Naive thymus-derived CD8-positive, alpha-beta T cell (primary cell): ENCODE measurements at places on chromosomes 3 and 15. TPM values are rescaled to one million over a fixed set of nuclear protein-coding genes. Genes with fewer than 3 reads are reported as not detected.

The PLIN1 gene
- total RNA-seq: 2.2 TPM

The RETNLB gene
- not detected for total RNA-seq

The CD200R1 gene
- total RNA-seq: 8.8 TPM

The KCNH8 gene
- 0.58 TPM for total RNA-seq

The AQR gene
- total RNA-seq: 50.7 TPM

The CCDC80 gene
- not detected for total RNA-seq

The P2RY12 gene
- total RNA-seq: not detected

The ANKRD63 gene
- 0.31 TPM for total RNA-seq

The IGSF10 gene
- total RNA-seq: not detected

The C3orf52 gene
- total RNA-seq: 0.96 TPM

- DNase-seq: no peak
Measured at GRCh38 chr3:159911664-159912037, 77.0 kb upstream of the IL12A start.

GRCh38 chr3:179045719-179046402 is 25.7 kb downstream of the ZMAT3 start:
- DNase-seq: no peak

- no peak for DNase-seq
Measured at GRCh38 chr3:112688085-112688769, 47.3 kb upstream of the CCDC80 start.

- DNase-seq: no peak
Measured at GRCh38 chr3:194979173-194979572, 291.8 kb downstream of the XXYLT1 start.

GRCh38 chr15:85592148-85592547 is 202.6 kb downstream of the KLHL25 start:
- no peak for DNase-seq

- DNase-seq: no peak
Measured at GRCh38 chr15:57229051-57229450, 147.3 kb upstream of the CGNL1 start.

- DNase-seq: no peak
Measured at GRCh38 chr15:39466750-39467105, 114.2 kb upstream of the THBS1 start.

- no peak for DNase-seq
Measured at GRCh38 chr3:151058740-151059139, 26.7 kb upstream of the MED12L start.

DNA sequence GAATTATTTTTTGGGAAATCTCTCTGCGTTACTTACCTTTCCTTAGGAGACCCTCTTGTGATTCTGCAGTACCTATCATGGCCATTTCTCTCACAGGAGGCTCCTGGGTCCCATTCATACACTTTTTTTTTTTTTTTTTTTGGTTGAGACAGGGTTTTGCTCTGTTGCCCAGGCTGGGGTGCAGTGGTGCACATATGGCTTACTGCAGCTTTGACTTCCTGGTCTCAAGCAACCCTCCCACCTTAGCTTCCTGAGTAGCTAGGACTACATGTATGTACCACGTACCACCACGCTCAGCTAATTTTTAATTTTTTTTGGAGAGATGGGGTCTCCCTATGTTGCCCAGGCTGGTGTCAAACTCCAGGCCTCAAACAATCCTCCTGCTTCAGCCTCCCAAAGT is 36.1 kb downstream of the TRAK1 start:
- no peak for DNase-seq

- DNase-seq: no peak
Measured at GRCh38 chr3:180615954-180616353, 14.0 kb downstream of the TTC14 start.

DNA sequence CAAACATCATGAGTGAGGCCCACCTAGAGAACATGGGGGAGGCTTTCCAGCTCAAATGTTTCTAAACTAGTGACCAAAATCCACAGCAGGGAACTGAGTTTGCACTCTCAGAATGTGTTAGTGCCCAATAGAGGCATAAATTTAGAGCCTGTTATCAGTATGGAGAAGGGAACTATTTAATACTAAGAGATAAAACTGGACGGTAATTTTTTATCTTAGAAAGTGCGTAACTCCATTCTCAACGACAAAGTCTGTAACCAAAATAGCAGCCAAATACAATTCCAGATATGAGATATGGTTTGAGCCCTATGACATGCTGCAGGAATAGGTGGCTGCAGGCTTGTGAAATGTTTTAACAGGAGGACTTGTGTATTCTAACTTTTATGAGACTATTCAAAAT is 3.5 kb downstream of the B3GALNT1 start:
- DNase-seq: no peak

- DNase-seq: no peak
Measured at GRCh38 chr15:85874236-85874635, 79.5 kb upstream of the KLHL25 start.

DNA sequence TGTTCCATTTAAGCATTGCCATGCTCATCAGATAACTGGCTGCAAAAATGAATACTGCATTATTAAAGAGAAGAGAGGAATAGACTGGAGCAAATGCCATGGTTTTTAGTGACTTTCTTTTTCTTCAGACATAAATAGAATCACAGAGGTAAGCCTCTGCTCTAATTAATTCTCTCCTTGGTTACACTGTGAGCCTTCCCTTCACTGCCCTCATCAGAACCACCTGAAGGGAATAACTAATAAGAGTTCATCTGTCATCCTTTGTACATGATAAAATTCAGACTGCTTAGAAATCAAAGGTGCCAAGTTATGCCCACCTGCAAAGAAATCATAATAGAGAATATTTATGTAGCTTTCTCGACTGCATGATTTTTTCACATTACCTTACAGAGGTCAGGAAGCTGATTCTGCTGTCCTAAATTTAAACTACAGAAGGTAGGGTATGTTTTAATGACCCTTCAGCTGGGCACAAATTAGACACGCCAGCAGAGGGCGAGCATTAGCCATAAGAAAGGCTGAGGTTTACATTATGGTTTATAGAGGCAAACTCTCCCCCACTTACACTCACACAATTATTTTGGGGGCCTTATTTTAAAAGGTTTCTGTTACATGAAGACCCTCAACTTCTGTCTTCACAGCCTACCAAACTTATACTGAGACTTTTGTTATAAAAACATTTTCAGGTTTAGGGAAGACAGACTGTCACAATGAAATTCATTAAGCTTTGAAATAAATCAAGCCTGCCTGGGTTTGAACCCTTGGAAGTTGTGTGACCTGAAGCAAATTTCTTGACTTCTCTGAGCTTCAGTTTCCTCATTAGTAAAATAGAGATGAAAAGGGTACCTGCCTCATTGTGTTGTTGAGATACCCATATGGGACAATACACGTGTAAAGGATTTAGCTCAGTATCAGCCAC is 15.3 kb upstream of the UNC13C start:
- DNase-seq: no peak

DNA sequence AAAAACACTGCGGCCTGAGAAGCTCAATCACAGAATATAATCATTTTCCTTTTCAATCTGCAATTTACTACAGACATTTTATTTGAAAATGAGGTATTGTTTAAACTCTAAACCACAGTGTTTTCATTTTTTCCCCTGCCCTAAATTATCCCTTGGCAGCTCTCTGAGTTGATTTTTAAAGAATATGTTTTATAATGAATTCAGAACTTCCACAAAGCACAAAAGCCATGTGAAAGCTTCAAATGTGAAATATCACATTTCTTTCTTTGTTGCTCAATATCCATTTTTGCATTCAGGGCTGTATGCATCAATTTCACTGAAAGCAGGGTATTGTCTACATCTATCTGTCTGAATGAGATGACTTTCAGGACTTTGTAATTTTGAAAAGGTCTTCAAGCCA is 813.6 kb upstream of the ALCAM start:
- no peak for DNase-seq

DNA sequence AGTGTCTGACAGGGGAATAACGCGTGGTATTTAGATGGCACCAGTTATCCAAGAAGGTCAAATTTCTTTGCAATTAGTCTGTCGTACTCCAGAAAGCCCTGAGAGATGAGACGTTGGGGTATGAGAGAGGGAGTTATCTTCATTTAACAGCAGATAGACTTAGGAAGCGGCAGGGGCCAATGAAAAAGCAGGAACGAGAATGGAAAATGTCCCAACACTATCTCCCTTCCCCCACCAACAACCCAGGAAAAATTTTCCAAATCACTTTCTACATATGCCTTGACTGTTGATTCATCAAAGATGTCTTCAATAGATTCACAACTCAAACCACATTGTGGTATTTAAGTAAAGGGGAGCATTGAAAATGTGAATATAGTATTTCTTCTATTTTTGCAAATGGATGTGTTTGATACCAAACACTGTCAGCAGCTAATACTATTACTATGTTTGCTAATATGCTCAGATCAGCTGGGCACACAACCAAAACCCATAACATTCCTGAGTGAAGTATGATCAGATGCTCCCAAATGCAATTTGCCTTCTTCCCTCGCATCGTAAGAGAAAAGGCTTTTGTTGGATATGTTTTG is 13.3 kb upstream of the GREM1 start:
- DNase-seq: no peak

DNA sequence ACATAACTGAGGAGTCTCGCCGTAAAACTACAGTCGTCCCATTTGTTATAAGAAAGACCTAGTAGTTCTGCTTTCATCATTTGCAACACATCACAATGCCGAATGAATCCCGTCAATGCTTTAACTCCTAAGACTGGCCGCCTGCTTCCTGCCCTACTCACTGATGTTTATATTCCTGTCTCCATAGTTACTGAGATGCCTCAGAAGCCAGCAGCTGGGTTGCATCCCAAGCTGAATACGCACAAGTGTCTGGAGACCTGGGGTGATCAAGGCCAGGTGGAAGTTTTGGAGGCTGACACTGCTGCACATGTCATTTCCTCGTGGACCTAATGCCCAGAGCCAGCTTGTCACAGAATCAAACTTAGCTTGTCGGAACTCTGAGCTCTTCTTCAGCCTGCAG is 95.2 kb upstream of the UBE2E1 start:
- DNase-seq: no peak

DNA sequence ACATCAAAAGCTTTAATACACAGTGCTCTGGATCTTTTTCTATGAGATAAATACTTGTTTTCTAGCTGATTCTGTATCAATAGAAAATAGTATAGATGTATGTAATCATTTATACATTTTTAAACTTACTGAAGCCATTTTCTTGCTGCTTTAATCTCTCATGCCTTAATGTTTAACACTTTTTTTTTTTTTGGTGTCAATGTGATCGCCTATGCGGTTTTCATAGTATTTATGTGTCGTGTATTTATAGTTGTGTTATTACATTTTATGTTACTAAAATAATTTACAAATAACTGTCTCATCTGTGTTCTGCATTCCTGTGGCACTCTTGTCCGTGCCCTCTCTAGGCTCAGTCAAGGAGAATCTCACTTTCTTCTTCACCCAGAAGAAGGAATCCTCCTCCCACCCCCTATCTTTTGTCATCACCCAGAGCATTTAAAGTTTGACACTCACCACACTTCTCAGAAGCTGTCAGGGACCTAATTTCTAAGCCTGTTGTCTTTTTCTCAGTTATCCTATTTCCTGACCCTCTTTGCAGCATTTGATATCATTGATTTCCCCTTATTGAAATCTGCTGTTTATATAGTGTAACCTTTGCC is 21.4 kb upstream of the GPR171 start:
- no peak for DNase-seq

DNA sequence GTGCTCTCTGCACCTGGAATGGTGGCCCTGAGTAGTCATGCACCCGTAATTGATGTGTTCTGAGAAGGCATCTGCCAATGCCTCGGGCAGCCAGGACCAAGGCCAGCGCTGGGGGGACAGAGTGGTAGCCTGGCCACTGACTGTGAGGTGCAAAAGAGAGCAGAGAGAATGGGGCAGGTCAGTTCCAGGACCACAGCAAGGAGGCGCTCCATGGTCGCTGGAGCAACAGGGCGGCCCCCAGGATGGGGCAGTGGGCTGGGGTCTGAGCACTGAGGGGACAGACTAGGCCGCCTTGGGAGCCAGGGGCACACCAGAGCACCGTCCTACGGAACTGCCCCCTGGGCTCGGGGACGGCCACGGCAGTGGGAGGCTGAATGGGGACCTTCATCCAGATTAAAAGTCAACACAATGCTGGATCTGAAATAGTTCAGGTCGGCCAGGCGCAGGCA is 48.3 kb upstream of the IQSEC1 start:
- no peak for DNase-seq

DNA sequence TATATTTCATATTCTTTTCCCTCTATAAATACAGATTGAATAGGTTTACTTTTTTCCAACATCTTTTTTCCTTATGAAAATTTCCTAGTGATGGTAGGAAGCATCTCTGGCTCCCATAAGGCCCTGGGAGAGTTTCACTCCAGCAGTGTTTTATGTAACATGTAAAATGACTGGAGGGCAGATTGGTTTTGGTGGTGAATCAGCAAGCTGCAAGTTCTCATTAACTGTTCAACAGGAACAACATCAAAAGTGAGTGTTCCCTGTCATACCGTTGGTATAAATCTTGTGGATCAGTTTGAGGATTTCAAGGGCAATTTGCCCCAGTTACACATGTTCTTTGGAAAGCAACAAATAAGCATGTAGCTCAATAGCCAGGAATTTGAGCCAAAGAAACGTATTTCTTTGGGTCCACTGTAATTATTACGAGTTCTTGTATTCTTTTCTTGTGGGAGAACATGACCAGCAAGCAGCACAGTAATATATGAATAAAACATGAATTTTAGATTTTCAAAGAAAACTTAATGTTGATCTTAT is 345.7 kb downstream of the SV2B start:
- no peak for DNase-seq

- no peak for DNase-seq
Measured at GRCh38 chr15:89087161-89087829, 961 bp upstream of the ABHD2 start.

DNA sequence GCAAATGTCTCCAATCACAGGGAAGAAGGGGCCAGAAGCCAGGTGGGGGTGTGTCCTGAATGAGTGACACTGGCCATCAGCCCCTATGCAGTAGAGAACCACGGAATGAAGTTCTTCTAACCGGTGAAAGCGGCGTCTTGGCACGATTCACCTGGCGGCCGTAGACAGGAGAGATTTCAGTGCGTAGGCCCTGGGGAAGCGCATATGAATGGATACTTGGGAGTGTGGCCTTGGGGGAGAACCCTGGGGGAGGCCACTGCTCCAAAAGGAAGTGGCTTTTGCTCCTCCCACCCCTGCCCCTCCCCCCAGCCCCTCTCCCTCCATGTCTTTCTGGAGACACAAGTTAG is 43.6 kb downstream of the RBPMS2 start:
- DNase-seq: no peak

GRCh38 chr15:52658955-52659354 is 20.2 kb downstream of the ATOSA start:
- DNase-seq: no peak

GRCh38 chr3:189949580-189949979 is 171.1 kb downstream of the P3H2 start:
- no peak for DNase-seq

GRCh38 chr15:34147371-34148140 is 45.7 kb downstream of the PGBD4 start:
- no peak for DNase-seq

GRCh38 chr3:164049847-164050246 is 1028.4 kb downstream of the SI start:
- no peak for DNase-seq
